Jurkat, Clone E6-1 (cell line): ENCODE measurements at places on chromosomes 3 and 15.

GRCh38 chr3:1908651-1909445 is 189.8 kb upstream of the CNTN4 start:
- peak; percentile 52 for DNase-seq

- DNase-seq: no peak
Measured at GRCh38 chr3:159947220-159947619, 41.4 kb upstream of the IL12A start.

DNA sequence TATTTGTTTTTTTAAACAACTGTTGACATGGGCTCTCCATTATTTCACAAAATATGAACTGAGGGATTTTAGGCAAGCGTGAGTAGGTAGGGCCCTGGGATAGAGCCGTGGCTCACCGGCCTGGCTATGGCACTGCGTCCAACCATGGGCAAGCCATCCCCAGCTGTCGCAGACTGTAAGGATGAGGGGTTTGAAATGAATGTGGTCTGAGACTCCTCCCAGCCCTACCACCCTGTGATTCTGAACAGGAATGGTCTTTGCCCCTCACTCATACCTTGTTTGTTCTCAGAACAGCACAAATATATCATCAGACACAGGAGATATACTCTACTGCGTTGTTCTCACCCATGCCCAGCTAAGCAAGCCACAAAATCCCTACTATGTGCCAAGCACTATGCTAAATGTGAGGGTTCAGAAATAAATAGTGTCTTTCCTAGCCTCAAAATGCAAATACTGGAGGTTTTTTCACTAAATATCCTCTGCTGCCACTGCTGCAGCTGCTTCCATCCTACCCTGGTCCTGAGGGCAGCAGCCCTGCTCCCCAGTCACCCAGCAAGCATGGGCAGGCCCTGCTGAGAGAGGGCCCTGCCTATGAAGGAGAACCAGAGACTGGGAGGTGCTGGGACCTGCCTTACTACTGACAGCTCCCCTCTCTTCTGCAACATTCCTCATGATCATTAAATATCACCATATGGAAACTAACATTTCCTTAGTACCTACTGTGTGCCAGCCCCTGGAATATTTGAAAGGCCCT is 102.8 kb downstream of the XXYLT1 start:
- no peak for DNase-seq

DNA sequence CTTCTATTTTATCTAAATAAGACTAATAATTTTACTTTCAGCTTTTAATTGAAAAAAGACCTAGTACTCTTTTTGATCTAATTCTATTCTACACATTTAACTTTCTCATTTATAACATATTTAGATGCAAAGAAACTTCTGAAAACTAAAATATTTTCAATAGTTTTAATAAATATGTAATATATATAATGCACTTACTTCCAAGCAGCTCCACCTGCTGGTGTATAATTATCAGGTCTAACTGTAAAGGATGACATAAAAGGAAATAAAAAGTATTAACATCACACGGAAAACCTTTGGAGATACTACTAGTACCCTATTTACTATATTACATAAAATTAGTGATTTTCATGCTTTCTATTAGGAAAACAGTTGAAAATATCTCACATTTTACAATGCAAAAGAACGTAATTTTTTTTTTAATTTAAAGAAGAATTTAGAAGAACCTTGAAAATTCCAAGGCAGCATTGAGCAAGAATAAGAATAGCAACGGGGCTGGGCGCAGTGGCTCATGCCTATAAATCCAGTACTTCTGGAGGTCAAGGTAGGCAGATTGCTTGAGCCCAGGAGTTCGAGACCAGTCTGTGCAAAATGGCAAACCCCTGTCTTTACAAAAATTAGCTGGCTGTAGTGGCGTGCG is 10.2 kb downstream of the PLSCR5 start:
- DNase-seq: peak; percentile 15

DNA sequence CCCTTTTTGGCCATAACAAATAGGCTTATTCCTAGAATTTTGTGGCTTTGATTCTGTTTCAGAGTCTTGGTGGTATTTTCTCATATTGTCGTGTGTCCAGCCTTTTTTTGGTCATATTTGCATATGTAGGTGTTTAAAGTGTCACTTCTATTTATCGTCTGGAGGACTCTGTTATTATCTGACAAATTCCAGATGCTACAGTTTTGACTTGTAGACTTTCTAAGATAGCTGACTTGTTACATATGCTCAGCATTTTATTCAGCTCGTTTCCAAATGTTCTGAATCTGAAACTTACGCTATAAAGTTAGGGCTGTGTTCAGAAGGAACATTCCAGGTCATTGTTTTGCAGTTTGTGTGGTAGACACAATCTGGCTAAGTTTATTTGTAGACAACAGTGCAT is 1.9 kb downstream of the PPP4R2 start:
- DNase-seq: no peak

DNA sequence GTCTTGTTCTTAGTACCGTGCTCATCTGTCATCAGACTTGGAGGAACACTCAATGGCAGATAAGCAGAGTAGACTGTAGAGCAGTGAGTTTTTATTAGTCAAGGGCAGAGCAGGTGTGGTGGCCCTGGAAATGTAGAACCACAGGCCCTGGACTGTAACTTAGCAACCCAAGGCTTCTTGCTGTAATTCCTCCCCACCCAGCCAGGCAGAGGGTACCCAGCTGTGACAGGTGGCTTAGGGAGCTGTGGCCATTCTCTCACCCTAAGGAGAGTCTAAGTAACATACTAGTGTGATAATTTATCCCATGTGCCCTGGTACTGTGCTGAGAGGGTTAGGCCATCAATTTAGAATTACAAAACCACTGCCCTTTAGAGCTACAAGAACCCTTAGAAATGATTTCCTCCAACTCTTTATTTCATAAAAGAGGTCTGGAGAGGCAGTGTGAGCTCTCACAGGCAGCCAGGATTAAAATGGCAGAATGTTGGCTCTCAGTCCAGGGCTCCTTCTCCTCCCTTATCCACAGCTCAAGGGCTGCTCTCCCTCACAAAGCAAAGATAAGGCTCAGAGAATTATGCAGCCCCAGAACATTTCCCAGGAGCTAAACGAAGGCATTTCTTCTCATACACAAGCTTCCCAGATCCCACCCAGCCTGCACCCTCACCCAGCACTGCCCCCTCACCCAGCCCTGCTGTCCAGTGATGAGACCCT is 3.0 kb downstream of the POMGNT2 start:
- DNase-seq: no peak

- peak; percentile 14 for DNase-seq
Measured at GRCh38 chr3:69540706-69541581, 155.1 kb upstream of the FRMD4B start.

- no peak for DNase-seq
Measured at GRCh38 chr15:42088801-42089640, 5.3 kb downstream of the PLA2G4D start.

- no peak for DNase-seq
Measured at GRCh38 chr3:107242579-107242978, 134.7 kb upstream of the CCDC54 start.

- no peak for DNase-seq
Measured at GRCh38 chr3:47109393-47109792, 54.5 kb downstream of the SETD2 start.

GRCh38 chr3:139020036-139020867 is 474 bp downstream of the PRR23B start:
- DNase-seq: no peak

- no peak for DNase-seq
Measured at GRCh38 chr3:137052298-137052697, 94.5 kb downstream of the IL20RB start.

- DNase-seq: peak; percentile 54
Measured at GRCh38 chr3:197224034-197224444, 74.4 kb downstream of the DLG1 start.

GRCh38 chr3:149473357-149474249 is 894 bp upstream of the TM4SF4 start:
- no peak for DNase-seq

DNA sequence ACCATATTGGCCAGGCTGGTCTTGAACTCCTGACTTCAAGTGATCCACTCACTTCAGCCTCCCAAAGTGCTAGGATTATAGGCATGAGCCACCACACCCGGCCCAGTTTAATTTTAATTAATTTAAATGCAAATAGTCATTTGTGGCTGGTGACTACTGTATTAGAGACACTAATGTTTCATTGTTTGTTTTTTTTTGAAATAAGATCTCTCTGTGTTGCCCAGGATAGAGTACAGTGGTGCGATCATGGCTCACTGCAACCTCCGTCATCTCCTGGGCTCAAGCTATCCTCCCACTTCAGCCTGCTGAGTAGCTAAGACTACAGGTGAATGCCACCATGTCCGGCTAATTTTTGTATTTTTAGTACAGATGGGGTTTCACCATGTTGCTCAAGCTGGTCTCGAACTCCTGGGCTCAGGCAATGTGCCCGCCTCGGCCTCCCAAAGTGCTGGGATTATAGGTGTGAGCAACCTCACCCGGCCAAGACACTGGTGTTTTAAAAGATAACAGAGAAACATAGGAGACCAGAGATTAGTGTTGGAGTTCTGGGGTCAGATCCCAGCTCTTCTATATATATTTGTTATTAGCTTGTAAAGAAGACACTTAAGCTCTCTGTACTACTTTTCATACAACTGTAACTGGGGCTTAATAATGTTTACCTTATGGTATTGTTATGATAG is 34.5 kb upstream of the RAB11A start:
- no peak for DNase-seq

- no peak for DNase-seq
Measured at GRCh38 chr15:69994429-69995205, 103.1 kb downstream of the TLE3 start.

DNA sequence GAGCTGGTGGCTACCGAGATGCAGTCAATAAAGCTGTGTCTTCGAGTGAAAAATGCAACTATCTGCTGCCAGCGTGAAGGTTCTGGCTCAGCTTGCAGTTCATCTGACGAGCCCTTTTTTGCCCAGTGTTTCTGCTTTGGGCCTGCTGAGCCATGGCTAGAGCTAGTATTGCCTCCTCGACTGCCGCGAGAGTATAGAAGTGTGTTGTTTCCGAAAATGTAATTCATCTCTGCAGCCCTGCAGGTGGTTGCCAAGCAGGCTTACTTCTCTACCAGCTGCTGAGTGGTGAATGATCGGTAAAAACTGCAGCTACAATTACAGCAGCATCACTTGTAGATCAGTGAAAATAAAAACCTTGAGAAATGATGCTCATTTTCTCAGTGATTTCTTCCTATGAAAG is 114.8 kb downstream of the DLG1 start:
- DNase-seq: no peak

DNA sequence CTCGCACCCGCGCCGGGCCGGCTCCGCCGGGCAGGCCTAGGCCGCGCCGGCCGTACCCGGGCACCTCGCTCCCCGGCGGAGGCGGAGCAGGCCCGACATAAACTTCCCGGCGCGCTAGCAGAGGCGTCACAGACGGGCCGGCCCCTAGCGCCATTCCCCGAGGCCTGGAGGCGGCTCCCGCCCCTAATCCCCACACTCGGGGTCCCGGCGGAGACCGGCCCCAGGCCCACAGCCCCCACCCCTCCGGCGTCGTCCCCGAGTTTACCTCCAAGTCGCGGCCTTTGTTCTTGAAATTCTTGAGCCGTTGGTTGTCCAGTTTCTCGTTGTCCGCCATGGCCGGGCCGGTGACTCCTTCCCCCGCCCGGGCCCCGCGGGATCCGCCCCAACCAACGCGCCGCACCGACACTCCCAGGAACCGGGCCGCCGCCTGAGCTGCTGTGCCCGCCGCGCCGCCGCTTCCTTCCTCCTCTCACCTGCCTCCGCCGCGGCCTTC is 376 bp downstream of the KPNA4 start:
- DNase-seq: peak; percentile 22

DNA sequence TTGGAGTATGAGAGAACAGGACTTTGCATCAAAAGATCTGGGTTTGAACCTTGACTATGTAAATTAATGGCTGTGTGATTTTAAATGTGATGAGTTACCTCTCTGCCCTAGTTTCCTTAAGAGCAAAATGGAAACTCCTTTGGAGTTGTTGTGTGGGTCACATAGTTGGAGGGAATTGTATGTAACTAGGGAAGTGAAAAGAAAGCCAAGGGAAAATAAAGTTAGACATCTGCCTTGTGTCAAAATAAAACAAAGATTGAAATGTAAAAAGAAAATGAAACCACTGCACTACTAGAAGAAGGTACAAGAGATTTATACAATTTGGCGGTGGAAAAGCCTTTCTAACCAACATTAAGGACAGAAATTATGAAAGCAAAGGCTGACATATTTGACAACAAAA is 1.7 kb upstream of the EHD4 start:
- DNase-seq: no peak

GRCh38 chr3:195914648-195915473 is 6.5 kb upstream of the TNK2 start:
- peak; percentile 90 for DNase-seq

DNA sequence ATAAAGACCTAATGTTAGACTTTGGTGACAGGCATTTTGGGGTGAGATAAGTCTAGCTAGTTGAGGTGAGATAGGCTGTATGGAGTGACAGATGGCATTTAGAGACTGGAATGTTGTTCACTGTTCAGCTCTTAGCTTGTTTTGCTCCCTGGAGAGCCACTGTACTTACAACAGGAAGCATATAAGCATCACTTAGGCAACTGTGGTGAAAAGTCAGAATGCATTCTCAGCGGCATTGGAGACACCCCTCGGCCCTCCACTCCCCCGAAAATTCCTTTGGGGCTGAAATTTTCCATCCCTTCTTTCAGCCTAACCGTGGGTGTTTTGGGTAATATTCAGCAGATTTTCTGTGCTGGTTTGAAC is 73.4 kb downstream of the SLCO3A1 start:
- no peak for DNase-seq

- no peak for DNase-seq
Measured at GRCh38 chr3:196546537-196546936, 21.8 kb downstream of the WDR53 start.

GRCh38 chr15:91548549-91548948 is 305.0 kb upstream of the SLCO3A1 start:
- DNase-seq: no peak

- no peak for DNase-seq
Measured at GRCh38 chr3:100796556-100796955, 87.3 kb downstream of the TFG start.

DNA sequence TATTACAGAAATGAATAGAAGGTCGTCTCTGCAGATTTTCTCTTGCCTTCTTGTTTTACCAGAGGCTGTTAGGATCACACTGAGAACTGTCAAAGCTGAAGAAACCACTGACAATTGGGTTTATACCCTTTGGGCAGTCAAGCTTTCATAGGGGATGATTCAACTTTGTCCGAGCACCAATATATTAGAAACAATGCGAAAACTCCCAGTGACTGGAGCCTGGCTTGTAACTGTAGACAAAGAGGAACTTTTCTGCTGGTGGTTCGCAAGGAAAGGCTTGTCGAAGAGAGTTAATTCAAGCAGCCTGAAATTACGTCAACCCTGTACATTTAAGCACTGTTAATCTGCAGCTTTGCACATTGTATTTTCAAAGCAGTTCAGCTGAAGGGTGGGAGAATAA is 193.2 kb upstream of the ZNF385D start:
- no peak for DNase-seq
